ENCODE measurements at places on chromosomes 2 and 18.

- peak; percentile 8 for DNase-seq
These were observed 580 bp downstream of the NEDD4L start for GRCh38 chr18:58044370-58045241.

GRCh38 chr2:208359632-208359986, 47.0 kb upstream of the PTH2R start:
- DNase-seq: peak; percentile 5

DNA sequence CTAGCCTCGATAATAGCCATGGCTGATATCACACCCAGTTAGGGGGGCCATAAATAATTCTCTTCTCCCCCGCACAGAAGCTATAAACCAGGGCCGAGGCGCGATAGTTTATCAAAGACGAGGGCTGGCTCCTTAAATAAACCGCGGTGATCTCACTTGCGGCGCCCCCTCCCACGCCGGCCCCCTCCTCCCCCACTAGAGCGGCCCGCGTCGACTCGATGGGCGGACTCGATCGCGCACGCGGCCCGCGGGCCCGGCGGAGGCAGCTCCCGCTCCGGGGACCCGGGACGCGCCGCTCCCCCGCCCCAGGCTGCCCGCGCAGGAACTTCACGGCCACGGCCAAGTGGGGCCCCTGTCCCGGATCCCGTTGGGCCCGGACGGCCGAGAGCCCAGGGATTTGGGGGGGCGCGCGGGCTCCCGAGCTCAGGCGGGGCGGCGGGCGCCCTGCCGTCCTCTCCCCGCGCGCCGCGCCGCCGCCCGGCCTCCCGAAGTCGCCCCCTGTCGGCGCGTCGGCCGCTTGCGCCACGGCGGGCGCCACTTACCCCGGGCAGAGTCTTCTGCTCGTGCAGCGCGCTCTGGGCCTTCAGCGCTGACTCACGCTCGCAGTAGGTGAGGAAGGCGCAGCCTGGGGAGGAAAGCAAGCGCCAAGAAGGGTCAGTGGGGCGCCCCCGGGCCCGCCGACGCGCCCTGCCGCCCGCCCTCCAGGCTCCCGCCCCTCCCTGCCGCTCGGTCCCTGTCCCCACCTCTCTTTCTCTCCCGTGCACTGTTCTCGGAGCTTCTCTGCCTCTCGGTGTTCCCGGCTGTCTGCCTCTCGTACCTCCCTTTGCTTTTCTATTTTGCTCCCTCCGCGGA, 80.4 kb downstream of the CELF4 start:
- DNase-seq: no peak

- no peak for DNase-seq
These were observed 24.1 kb downstream of the FAM228B start for GRCh38 chr2:24147364-24147763.

GRCh38 chr2:149333636-149334035, 3.2 kb downstream of the LYPD6 start:
- no peak for DNase-seq

GRCh38 chr18:22233266-22233665, 63.9 kb downstream of the GATA6 start:
- no peak for DNase-seq

- DNase-seq: no peak
These were observed 265.3 kb downstream of the PAX3 start for GRCh38 chr2:222033541-222033940.

DNA sequence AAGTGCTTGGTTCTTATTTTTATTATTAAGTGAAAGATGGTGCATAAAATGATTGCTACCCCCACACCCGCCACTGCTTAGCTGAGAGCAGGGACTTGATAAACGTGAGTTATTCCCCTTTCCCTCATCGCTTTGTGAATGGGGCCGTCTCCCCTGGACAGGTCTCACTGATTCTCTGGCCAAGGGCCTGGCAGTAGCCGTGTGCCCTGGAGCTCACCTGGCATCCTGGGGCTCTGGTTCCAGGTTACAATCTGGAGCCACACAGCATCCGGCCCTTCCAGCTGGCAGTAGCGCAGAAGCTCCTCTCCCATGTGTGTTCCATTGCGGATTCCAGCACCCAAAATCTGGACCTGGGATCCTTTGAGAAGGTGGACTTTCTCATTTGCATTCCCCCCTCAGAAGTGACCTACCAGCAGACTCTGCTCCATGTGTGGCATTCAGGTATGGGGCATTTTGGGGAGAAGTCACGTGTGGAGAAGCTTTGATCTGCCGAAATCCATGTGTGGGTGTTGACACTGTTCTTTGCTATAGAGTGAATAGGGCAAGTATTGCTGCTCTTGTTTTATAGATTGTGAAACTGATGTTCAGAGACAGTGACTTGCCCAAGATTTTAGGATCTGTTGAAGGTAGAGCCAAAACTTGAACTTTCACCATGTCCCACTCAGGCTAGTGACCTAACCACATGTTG, 63.8 kb downstream of the GREB1 start:
- DNase-seq: no peak

DNA sequence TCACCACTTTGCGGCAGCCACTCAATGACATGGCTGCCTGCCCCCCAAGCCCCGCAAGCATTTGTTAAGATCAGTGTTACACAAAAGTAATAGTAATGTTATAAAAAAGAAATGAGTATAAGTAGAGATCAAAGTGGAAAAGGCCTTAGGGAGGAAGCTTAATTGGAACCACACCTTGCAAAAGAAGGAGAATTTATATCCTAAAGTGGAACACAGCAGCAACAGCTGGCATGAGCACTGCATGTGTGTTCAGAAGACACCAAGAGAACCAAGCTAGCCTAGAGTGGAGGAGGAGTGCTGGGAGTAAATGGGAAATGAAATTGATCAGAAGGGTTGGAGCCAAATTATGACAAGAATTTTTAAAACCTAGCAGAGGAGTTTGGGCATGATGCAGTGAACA, 73.1 kb upstream of the STK17B start:
- no peak for DNase-seq

GRCh38 chr18:44679914-44680272, 795 bp upstream of the SETBP1 start:
- DNase-seq: peak; percentile 22

- DNase-seq: no peak
These were observed 16.9 kb upstream of the ILKAP start for GRCh38 chr2:238220274-238220891.

GRCh38 chr2:11814979-11815510, 68.6 kb downstream of the LPIN1 start:
- DNase-seq: no peak

GRCh38 chr2:78035804-78036203, 513.6 kb upstream of the LRRTM4 start:
- DNase-seq: no peak

- no peak for DNase-seq
These were observed 16.7 kb upstream of the UGT1A9 start for GRCh38 chr2:233655043-233655442.

DNA sequence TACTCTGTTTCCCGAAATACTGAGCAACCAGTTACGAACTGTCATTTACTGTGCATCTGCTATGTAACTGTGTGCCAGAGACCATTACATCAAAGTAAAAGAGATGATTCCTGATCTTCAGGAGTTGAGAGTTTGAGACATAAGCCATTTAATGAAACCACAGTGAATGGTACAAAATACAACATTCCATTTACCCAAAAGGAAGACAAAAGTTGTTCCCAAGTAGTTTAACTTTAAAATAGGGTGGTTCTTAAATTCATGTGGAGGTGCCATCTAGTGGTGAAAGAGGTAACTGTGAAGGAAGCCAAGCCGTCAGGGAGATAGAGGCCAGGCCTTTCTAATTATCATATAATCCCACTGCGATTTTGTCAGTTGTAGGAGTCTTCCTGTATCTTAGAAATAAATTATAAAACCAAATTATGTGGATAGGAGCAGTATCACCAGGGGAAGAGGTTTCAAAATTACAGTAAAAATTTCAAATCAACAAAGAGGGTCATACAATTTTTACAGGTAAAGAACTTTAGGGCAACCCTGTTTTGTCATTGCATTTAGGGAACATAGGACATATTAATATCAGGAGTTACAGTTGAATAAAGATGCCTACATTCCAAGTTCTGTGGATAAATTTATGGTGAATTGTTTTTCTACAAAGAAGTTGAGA, 67.7 kb downstream of the EPAS1 start:
- DNase-seq: peak; percentile 72

All from CD4-positive, alpha-beta T cell treated with Interleukin-4 for 4 hours (primary cell).